CD8-positive, alpha-beta memory T cell (primary cell): ENCODE measurements at places on chromosomes 11 and 22.

DNA sequence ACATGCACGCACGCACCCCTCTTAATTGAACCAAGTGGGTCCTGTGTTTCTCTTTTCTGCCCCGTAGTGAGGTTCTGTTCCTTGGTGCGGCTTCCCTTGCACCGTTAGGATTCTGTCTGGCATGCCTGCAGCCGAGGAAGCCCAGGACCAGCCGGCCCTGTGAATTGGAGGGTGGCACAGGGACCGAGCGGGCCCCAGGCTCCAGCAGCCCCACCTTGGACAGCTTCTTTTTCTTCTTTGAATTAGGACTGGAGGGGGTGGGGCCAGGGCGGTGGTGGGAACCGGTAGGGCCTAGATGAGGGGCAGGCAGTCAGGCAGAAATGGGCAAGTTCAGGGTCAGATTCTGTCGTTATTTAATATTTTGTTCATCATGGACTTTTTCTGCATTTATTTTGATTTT is 94.7 kb downstream of the MPPED1 start:
- no peak for DNase-seq

- DNase-seq, result no peak
Measured at GRCh38 chr11:18749681-18750319, 23.8 kb upstream of the IGSF22 start.

DNA sequence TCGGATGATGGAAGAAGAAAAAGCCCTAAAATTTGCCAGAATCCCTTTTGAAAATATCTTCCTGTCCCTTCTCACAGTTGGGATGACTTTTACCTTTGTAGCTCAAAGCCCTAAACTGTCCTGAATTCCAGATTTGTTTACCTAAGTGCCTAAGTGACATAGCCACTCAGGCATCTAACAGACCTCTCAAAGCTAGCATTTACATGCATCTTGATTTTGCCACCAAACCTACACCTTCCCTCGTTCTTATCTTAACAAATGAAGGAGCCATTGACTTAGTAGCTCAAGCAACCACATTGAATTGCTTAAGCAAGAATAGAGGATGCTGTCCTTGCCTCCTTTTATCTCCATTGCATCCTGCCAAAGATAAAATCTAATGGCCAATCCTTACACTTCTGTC is 198.4 kb upstream of the NTM start:
- DNase-seq, result no peak

DNA sequence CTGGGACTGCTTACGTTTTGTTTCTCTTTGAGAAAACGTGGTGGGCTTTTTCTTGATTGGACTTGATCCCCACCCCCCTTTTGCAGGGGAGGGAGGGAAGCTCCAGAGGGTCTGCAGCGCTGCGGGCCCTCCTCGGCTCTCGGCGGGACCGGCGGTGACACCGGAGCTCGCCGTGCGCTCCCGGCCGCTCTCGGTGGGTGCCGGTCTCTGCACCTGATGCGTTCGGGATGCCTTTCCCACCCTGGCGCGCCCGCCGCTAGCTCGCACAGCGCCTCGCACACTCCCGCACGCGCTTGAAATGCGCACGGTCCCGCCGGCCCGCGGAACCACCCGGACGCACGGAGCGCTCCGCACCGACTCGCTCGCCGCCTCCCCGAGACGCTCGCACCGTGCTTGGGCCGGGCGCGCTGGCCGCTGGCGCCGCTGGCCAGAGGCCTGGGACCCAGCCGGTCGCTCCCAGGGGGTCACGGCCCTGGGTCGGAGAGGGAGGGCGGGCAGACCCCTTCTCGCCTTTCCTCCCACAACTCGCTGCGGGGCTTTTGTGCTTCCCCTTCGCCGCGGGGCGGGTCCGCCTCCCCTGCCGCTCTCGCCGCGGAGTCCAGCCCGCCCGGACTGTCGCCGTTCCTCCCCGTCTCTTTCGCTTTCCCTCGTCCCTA is 1.0 kb downstream of the ZBTB16 start:
- DNase-seq, result peak; percentile 38

- no peak for DNase-seq
Measured at GRCh38 chr11:69587454-69588090, 53.4 kb upstream of the CCND1 start.

- DNase-seq, result no peak
Measured at GRCh38 chr11:32259641-32260081, 168.8 kb downstream of the RCN1 start.

DNA sequence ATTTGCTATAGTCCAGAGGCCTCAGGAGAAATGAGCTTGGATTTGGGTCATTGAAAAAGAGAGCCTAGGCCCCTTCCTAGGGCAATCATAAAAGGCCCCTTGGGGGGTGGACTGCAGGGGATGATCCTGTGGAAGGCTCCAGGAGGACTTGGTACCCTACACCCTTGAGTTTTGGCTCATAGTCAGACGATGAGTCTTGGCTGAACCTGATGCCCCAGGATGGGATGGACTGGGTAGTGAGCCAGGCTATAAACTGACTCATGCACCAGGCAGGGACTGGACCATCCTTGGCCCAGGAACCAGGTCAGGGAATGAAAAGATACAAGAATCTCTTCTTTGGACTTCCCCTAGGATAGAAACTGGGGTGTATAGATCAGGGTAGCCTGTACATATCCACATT is 54.2 kb downstream of the NAV2 start:
- no peak for DNase-seq

GRCh38 chr11:119266063-119266462 is 50.9 kb downstream of the MCAM start:
- DNase-seq, result no peak

GRCh38 chr22:32822179-32822877 is 20.8 kb downstream of the TIMP3 start:
- DNase-seq, result no peak

DNA sequence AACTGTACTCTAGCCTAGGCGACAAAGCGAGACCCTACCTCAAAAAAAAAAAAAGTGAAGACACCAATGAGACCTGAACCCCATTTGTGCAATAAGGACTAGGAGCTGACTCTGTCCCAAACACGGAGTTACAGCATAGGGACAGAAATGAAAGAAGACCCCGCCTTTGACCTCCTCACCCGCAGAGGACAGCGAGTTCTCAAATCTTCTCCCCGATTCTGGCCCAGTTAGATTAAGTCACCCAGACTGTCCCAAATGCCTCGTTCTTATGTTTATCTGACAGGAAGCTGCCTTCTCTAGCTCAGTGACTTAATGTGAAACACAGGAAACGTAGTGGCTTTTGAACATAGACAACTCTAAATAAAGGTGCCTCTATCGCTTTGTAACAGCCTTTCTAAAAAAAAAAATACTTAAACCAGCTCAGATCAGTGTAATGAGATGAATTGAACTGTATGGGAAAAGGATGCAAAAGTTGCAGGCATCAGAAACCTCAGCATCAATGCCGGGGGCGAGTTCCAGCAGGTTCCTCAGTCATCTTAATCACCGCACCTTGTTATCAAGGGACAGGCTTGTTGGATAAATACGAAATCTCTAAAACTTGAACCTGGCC is 10.6 kb downstream of the MYH9 start:
- DNase-seq, result peak; percentile 83

DNA sequence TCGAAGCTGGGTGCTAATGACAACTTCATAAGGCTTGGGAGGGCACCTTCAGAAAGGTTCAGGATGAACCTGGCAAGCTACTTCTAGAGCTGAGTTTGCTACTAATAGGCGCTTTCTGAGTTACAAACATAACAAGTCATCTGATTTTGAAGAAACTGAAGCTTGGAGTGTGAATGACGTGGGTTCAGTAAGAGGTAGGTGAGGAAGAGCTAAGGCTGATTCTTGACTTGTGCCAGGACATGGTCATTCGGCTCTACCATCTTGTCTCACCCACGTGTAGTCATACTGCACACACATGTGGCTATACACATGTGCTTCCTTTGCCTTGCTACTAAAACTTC is 56.4 kb downstream of the SWAP70 start:
- no peak for DNase-seq

DNA sequence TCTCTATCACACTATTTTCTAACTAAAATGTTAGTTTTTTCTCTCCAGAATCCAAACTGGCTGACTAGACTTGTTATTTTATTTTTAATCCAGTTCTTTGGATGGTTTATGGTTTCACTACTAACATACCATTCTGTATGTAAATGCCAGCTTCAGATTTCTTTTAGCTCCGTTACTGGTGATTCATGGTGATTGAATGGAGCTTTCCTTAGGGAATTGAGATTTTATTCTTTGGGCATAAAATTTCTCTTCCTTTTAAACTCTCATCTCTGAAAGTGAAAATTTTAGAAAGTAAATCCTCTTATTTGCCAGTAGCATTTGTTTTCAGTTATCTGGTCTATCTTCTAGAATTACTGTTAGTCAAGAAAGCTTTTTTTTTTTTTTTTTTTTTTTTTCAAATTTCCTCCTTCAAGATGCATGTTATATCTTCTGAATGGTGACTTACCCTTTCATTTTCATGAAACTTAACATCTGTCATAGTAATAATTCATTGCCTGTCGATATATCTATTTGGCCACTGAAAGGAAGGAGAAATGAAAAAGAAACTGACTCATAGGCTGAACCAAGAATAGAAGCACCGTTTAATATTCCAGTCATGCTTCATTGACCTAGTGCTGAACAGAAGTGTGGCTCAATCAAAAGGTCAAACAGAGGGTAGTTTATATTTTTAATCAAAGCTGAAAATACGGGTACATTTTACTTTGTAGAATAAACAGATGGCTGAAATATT is 6.4 kb downstream of the ENDOD1 start:
- DNase-seq, result no peak

GRCh38 chr22:44312766-44313165 is at the start of gene SHISAL1:
TSS of gene SHISAL1 (minus strand) at chr22:44312951. CDS start at chr22:44300945, 12,006 bp downstream.
- no peak for DNase-seq

DNA sequence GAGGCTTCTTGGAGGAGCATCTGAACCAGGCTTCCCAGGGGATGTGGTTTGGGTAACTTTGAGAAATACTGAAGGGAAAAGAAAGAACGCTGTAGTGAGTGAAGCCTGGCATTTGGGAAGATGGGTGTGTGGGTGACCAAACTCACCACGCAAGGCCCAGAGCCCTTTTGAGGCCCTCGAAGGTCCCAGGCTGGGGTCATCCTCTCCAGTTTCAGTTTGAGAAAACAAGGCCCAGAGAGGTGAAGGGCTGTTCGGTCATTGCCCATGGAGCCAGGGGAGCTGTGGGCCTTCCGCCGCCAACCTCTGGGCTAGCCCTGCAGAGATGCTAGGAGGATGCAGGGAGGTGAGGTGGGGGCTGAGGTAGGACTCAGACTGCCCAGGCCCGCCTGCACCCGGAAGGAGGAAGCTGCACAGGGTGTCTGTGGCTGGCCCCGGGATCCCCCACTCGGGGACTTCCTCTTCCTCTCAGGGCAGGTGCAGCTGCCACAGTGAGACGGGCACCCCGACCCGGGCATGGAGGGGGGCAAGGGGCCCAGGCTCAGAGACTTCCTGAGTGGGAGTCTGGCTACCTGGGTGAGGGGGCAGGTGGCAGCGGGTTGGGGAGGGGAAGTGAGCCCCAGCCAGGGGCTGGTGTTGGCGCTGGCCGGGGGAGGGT is at the start of gene CCDC88B:
Gene CCDC88B, plus strand, starts transcription at position 451 of the 655 bp plus-strand sequence. Its CDS starts 63 bp downstream, at position 514.
- peak; percentile 86 for DNase-seq

DNA sequence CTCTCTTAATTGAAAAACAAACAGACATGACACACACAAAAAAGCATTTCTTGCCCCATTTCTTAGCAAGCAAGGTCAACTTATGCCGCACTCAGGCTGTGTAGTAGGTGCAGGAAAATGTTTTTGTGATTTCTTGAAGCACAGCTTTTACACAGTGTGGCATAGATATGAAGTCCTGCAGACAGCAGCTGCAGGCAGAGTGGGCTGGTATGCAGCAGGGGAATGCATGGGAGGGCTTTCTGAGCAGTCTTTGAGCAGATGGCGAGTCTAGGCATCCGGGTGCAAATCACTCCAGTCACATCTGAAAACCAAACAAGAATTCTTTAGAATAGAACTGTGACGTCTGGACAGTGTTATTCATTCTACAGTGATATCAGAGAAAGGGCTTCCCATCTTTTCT is 87.5 kb downstream of the BLID start:
- DNase-seq, result no peak

DNA sequence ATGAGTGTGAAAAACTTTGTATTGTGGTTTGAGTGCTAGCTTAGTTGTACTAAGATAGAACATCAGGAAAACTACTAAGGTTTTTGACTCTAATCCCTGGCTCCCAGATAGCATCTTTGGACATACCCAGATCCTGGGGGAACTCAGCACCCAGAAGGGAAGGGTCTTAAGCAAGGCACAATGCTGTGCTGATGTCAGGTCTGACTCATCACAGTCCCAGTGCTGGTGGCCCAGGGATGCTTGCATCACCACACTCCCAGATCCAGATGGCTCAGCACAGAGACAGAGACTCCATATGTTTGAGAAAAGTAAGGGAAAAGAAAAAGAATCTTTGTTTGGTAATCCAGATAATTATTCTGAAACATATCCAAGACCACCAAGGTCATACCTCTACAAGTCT is 18.3 kb upstream of the OR56A3 start:
- no peak for DNase-seq

DNA sequence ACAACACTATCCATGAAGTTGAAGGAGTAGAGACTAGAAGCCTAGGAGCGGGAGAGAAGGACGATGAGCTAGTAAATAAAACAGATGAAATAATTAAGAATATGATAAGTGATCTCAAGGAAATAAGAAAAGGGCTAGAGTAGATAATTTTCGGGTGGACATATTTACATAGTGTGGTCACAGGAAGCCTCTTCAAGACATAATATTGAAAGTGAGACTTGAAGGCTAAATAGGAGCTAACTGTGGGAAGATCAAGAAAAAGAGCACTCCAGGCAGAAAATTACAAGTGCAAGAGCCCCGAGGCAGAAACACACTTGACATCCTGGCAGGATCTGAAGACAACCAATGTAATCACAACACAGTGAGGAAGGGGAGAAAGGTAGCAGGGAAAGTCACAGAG is 11.9 kb upstream of the PPFIBP2 start:
- DNase-seq, result no peak

DNA sequence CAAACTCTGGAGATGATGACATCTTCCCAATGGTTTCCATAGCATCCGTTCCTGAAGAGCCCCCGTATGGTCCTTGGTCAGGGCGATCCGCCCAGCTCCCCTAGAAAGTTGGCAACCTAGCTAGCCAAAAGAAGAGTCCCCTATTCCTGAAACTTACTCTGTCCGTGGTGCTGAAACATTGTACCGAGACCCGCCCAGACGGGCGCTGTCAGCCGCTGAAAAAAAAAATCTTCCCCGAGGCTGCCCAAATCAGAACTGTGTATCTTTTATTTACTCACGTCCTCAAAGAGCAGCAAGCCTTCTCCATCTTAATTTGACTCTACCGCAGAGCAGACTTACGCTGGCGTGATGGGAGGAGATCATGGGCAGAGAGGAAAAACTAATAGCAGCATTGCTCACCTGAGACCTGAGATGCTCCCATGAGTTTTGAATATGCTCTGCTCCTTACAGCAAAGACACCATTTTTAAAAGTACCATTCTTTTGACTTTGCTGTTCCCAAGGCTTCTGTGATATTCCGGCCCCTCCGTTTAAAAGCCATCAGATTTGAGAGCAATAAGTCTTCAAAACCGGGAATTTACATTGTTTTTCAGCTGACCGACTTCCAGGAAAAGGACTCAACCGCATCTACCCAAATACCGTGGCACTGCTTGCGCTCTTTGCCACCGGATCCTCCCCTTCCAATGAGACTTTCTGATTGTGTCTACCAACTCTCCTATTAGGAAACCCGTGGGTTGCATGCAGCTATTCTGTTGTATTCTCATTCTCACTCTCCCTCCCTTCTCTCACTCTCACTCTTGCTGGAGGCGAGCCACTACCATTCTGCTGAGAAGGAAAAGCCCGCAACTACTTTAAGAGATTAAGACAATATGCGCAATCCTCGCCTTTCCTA is at the start of gene SLC17A6:
Gene SLC17A6, plus strand, starts transcription at position 786 of the 890 bp plus-strand sequence. CDS start 153 bp downstream, outside the sequence.
- DNase-seq, result no peak

- no peak for DNase-seq
Measured at GRCh38 chr11:4890279-4890678, 8.6 kb downstream of the OR51T1 start.

- DNase-seq, result no peak
Measured at GRCh38 chr11:133443206-133443747, 89.0 kb downstream of the OPCML start.
